ENCODE measurements at places on chromosomes 3 and 15.

DNA sequence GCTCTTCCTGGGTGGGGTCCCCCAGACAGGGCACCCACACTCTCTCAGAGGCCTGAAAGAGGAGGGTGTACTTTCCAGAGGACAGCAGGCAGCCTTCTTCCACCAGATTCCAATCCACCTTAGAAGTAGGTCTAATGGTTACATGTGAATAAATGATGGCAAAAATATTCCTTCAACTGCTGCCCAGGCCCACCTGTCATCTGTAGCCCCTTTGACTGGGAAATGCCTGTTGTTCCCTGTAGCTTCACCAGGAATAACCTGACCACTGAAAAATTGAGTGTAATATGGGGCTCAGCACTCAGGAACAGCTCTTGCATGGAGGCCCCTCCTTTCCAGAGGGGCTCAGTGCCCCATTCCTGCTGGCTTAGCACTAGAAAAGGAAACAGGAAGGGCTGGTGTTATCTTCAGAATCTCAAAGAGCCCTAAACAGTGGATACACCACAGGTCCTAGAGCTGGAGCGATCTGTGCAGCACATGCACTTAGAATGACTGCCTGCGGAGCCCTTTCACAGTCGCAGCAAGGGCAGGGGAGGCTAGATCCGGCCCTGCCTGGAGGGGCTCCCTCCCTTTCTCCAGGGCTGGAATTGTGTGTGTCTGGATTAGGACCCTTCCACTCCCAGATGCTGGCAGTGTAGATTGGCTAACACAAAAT is 32.1 kb downstream of the SLC22A14 start:
- no peak for DNase-seq

DNA sequence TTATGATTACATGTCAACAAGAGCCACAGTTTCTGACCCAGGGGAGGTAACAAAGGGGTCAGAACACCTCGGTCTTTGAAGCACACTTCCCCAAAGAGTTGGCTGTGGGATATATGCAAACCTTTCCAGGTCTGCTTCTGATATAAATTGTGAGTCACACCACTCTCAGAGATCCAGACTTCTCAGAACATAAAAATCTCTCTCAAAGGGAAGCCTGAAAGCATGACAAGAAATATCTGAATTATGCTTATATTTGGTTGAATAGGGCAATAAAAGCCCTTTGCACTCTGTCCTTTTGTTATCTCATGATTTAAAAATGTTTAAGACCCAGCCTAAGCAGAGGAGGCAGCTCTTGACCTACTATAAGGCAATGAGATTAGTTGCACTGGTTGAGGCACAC is 56.8 kb downstream of the MYH15 start:
- DNase-seq, result no peak

DNA sequence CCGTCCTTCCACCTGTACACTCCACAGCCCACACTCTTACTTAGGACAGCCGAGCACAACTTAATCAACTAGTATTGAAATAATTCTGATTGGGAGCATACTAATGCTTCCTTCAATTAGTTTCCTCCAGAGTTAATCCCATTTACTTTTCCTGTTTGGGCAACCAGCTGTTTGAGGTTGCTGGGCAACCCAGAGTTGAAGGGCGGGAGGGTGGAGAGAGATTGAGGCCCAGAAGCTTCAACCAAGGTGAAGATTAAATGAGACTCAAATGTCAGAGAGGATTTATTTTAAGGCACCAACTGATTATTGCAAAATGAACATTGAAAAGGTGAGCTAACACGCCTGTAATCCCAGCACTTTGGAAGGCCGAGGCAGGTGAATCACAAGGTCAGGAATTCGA is 428.5 kb upstream of the SEMA6D start:
- DNase-seq, result no peak

GRCh38 chr15:63025460-63025859 is 17.1 kb upstream of the TPM1 start:
- DNase-seq, result no peak
